ELR (cell line): ENCODE measurements at places on chromosomes 5 and 9.

- peak; percentile 20 for DNase-seq
These were observed 364.1 kb downstream of the BRINP1 start for GRCh38 chr9:119005162-119005561.

- peak; percentile 61 for DNase-seq
These were observed 629 bp downstream of the CCNH start for GRCh38 chr5:87411973-87412629.

DNA sequence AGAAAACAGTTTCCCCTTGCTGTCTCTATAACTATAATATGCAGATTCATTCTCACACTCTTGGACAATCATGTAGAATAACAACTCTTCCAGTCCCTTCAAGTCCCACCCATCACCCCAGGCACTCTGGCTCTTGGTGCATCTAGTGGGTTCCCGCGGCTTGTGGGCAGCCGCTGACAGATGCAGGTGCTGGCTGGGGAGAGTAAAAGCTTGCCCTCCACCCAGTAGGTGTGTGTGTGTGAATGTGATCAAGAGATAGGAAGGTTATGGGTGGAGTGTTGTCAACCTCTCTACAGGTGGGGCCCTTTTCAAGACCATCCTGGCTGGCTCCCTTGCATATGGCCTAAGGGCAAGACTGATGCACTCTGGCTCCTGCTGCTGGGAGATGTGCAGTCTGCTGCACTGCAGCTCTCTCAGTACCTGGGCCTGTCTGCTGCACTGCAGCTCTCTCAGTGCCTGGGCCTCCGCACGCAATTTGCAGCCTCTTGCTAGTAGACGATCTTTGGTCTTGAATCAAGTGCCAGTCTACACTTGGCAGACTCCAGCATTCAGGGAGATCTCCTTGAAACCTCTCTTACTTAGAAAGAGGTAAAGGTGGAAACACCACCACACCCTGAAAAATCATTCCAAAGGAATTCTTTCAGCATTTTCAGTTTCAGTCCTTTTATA lies 189.7 kb upstream of the GDNF start:
- DNase-seq, result no peak

DNA sequence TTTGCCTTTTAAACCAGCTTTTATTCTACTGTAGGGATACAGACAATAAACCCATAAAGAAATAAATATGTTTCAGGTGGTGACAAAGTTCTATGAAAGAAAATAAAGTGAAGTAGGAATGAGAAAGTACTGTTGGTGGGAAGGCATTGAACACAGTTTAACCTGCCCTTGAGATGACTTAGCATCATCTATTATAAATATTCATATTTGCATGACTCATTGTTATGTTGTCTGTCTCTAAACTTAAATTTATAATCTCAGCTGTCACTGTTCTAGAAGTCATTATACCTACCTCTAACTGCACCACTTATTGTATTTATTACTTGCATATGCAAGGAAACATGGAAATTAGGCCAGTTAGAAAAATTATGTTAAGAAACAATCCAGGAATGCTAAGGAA lies 202.2 kb downstream of the CHSY3 start:
- no peak for DNase-seq

- peak; percentile 82 for DNase-seq
These were observed at the start of gene PPIC for GRCh38 chr5:123036391-123037103. Gene PPIC, minus strand, starts transcription at chr5:123036725. Its CDS starts 100 bp downstream, at chr5:123036625.

DNA sequence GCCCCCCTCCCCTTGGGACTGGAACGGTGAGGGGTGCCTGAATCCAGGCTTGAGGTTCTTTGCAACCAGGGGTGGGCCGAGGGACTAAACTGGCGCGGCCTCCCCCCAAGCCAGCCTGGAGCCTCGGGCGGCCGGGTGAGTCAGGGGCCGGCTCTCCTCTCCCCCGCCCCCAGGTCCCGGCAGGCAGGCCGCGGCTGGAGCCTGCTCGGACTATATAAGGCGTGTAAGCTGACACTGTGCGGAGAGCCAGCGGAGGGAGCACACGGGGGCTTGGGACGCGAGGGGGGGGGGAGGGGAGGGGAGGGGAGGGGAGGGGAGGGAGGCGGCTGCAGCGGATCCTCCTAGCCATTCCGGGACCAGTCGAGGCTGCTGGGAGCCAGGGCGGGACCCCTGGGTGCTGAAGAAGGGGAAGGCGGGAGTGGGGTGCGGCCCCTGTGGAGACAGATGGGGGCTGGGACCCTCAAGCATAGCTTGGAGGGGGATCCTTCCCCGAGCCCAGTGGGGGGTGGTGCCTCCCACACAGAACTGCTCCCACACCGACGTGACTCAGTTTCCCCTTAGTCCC lies 595 bp downstream of the PDLIM7 start:
- DNase-seq, result peak; percentile 94

- DNase-seq, result peak; percentile 59
These were observed 596 bp upstream of the CDC37L1 start for GRCh38 chr9:4678679-4679267.

DNA sequence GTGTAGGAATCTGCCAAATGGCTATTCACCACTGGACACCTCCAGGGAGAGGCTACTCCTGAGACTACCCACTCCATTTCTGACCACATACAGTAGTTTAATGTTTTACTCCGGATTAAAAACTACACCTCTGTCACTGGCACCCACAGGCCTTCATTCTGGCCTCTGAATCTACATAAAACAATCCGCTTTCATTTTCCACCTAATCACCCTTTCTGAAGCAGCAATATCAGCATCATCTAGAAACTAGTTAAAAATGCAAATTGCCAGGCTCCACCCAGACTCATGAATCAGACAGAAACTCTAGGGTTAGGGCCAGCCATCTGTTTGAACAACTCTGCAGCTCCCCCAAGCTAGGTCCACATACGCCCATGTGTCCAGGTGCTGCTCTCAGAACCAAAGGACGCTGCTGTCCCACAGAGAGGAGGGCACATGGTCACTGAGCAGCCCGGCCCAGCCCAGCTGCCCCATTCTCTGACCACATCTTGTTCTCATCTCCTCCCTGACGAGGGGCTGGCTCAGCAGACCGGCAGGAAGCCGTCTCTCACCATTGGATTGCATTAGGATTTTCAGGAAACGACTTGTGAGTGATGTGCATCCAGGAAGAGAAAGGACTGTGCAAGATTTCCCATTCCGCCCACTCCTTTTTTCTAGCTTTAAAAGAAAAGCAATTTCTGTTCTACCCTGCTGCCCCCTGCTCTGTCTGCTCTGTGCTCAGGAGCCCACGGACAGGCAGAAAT lies 34.7 kb downstream of the ADAM19 start:
- DNase-seq, result peak; percentile 78

GRCh38 chr5:15594977-15595568 lies 95.1 kb downstream of the FBXL7 start:
- no peak for DNase-seq

DNA sequence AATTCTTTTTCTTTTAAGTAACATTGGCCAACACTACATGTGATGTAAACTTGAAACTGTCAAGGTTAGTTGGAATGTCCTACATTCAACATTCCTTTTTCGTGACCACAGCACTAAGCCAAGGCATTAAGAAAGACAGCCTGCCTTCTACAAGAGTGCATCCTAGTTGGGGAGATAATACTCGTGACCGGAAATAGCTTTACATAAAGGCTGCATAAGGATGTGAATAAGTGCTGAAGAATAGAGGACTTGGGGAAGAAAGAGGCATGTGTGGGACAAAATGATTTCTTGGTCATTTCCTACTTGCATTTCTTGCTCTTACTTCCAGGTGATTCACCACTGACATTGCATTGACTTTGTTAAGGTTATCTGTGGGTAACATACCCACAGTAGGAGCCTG lies 282.0 kb downstream of the DMRT2 start:
- peak; percentile 40 for DNase-seq

DNA sequence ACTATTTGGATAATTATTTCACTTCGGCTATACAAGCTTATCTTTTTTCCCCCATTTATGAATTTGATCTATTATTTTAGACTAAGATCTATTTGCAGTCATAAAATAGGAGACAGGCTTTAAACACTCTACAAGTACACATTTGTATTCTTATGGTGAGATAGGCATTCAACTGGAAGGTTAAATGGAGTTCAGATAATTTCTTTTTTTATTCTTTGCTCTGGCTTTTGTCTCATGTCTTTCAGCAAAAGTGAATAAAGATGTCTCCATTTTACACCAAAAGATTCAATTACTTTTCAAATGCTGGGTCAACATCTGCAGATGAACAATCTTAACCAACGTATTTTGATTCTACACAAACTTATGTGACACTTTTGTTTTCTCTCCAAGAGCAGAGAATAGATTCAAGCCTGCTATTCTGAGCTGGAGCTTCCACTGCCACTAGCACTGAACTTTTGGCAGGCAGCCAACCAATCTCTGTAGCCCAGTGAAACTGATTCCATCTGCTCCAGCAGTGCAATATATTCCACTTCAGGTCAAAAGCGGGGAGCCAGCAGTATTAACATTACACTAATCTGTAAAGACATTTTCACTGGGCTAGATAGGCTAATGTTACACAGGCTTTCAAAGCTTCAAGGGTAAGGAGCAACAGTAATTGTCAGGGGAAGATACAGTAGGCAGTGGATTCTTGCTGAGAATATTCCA lies 452.0 kb upstream of the ZNF608 start:
- DNase-seq, result peak; percentile 32

GRCh38 chr5:73338256-73339050 lies 110.1 kb downstream of the FOXD1 start:
- DNase-seq, result peak; percentile 45

DNA sequence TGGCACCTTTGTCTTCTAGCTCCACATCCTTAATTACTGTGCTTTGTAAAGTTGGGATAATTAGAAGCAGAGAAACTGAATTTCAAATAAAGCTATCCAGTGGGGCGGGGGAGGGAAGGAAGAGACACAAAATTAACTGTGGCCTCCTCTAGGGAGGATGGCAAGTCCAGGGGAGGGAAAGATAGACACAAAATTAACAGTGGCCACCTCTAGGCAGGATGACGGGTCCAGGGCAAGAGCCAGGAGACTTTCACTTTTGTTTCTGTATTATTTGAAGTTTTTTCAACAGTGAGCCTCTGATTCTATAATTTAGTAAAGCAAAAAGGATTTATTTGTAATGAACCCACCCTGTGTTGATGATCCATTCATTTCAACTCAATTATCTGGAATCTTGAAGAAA lies 335.9 kb downstream of the MSX2 start:
- DNase-seq, result no peak

DNA sequence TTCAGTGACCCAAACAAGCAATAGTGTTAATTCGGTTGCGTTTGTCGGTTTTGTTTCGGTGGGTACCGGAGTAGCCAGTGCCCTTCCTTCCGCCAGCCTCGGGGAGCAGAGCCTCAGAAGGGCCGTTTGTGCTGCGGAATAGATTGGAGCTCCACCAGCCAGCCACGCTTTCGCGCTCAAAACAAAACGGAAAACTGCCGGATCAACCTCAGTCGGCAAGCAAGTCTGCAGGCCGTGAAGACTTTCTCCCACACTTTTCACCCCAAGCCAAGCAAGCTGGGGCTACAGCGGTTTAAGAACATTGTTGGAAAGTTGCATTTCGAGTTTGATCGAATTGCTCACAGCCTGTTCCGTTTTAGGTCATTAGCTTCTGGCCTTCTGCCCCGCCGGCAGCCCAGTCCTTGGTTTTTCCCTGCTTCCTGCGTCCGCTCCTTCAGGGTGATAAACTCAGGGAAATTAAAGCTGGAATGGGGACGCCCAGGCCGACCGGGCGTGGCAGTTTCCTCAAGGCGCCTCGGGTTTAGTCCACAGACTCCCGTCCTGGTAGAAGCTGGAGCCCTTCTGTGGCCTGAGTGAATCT lies 803 bp upstream of the CCNO start:
- peak; percentile 45 for DNase-seq

DNA sequence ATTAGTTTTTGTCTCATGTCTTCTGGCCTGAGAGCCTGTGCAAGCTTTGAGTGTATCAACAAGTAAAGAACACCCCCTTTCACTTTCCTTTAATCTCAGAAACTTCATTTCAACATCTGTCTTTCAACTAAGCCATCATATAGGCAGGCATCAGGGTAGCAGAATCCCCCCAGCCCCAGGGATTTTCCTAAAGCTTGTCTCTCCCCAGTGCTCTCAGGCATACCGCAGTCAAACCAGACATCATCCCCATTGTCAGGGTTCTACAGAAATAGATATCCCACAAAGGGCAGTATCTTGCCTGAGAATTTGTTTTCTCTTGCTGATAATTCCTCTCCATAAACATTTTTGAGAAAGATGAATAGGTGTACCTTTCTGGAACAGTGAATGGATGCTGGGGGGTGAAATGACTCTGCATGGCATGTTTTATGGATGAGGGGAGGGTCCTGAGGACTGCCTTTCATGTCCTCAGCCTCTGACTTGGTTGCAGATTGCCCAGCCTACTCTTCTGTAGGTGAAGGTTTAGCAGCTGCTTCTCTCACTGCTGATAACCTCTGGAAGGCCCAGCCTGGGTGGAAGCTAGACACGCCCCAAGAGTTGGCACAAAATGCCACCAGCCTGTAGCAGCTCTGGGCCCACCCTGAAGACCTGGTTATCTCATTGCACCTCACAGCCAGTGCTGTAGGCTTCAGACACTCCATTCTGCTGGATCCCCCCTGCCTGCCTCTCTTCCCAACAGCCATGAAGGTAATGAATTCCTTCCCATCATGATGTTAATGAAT lies 20.5 kb upstream of the SHB start:
- DNase-seq, result no peak
